T-helper 2 cell treated with Interferon-gamma antibody and Interleukin-4, amounts not matched to agents 100 ng/mL and 5 ng/mL, for 36 hours (primary cell): ENCODE measurements at places on chromosomes 4 and X. TPM values are rescaled to one million over a fixed set of nuclear protein-coding genes. Genes with fewer than 3 reads are reported as not detected.

The RHOXF1 gene
- total RNA-seq, result not detected in 2 replicates

The UGT2A1 gene
- not detected in 2 replicates for total RNA-seq

The S100P gene
- total RNA-seq, result 34.1 and 37.1 TPM in 2 replicates

The CFI gene
- total RNA-seq, result 0.09 TPM in 1 of 2 replicates, not detected in the other

The G3BP2 gene
- 136 and 141 TPM in 2 replicates for total RNA-seq

The RNF113A gene
- 27.9 and 29.9 TPM in 2 replicates for total RNA-seq

The PLK4 gene
- total RNA-seq, result 47.6 and 55.4 TPM in 2 replicates

The IGBP1 gene
- total RNA-seq, result 40.6 and 43.8 TPM in 2 replicates

The CD38 gene
- total RNA-seq, result 176 and 178 TPM in 2 replicates

The RTL9 gene
- total RNA-seq, result not detected in 2 replicates

The XPNPEP2 gene
- total RNA-seq, result 0.48 and 0.82 TPM in 2 replicates

The ARMCX5 gene
- total RNA-seq, result 7.5 TPM in 2 replicates

The SASH3 gene
- total RNA-seq, result 199 and 210 TPM in 2 replicates

The NSG1 gene
- total RNA-seq, result 0.59 and 0.66 TPM in 2 replicates

The SCOC gene
- total RNA-seq, result 21.5 and 23.0 TPM in 2 replicates

The BANK1 gene
- 0.11 and 0.23 TPM in 2 replicates for total RNA-seq

The TLR2 gene
- 3.9 and 4.5 TPM in 2 replicates for total RNA-seq

The NPY1R gene
- not detected in 2 replicates for total RNA-seq

The AWAT1 gene
- not detected in 2 replicates for total RNA-seq

The UBA1 gene
- 197 and 205 TPM in 2 replicates for total RNA-seq

The NUP62CL gene
- 1.0 and 1.5 TPM in 2 replicates for total RNA-seq

The DHX15 gene
- total RNA-seq, result 207 and 215 TPM in 2 replicates

The PROM1 gene
- total RNA-seq, result not detected in 2 replicates

The CLGN gene
- total RNA-seq, result 0.18 and 0.43 TPM in 2 replicates

The CT45A3 gene
- not detected in 2 replicates for total RNA-seq

The TEX13D gene
- not detected in 2 replicates for total RNA-seq

The DMD gene
- 0.16 and 0.64 TPM in 2 replicates for total RNA-seq

The ACOX3 gene
- 12.2 and 13.5 TPM in 2 replicates for total RNA-seq

The IGSF1 gene
- not detected in 2 replicates for total RNA-seq
